ENCODE measurements at places on chromosomes 7 and 10.

DNA sequence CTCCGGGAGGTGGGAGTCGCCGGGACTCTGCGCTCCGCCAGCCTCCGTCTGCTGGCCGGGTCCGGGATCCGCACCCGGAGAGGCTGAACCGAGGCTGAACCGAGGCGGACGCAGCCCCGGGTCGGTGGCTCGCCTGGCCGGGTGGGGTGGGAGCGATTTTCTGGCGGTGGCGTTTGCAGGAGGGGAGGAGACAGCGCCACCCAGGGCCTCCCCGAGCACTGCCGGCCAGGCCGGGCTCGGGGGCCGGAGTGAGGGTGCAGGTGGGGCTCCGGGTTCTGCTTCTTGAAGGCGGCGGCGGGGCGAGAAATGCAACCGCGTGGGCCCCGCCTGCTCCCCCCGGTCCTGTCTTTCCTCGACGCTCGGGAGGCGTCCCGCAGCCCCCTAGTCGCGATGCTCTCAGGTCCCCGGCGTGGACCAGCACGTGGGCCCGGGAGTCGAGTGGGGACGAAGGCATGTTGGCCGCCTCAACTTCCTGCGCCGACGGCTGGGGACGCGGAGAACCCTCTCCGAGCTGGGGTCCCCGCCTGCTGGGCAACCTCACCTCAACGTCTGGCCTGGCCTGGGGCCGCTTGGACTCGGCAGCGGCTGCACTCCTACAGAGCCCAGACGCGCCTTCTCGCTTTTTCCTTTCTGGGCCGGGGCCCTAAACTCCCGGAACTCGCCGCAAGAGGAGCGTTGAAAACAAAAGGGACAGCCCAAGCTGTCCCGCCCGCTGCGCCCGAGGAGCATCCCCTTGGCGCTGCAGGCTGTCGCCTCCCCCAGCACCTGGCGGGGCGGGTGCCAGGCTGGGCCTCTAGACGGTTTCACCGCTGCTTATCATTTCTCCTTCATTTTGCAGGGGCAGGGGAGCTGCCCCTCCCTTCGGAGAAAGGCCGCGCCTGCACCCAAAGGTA lies 25.2 kb upstream of the VAX1 start:
- no peak for DNase-seq

DNA sequence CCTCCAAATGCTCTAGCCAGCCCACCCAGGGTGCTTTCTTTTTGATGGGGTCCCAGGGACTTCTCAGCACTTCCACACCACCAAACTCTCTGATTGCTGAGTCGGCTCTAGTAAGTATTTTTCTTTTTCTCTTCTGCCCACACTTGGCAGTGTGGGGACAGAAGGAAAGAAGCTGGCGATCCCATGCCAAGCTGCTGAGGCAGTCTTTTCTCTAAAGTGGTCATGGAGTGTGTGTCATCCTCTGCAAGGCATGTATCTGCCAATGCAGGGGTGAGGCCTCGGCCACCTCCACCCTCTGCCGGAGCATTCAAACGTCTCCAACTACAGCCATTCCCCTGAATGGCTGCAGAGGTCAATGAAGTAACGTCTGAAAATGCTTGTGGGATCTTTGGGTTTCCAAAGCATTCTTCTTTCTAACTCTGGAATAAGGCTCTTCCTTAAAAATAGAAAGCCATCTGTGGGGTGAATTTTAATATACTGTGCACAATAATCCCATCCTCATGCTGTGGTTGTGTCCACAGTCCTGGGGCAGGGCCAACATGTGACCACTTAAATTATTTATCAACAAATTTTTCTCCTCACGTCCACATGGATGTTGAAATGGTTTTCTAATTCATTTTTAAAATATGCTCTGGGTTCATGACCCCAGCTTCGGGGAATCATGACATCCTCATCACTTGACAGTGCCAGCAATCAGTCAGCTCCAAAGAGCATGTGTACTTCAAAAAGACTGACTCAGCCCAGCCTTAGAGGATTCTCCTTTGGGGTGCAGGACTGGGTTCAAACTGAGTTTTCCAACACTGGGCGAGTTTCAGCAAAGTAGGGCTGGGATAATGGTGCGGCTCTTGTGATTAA lies 171.3 kb upstream of the ITGB1 start:
- no peak for DNase-seq

DNA sequence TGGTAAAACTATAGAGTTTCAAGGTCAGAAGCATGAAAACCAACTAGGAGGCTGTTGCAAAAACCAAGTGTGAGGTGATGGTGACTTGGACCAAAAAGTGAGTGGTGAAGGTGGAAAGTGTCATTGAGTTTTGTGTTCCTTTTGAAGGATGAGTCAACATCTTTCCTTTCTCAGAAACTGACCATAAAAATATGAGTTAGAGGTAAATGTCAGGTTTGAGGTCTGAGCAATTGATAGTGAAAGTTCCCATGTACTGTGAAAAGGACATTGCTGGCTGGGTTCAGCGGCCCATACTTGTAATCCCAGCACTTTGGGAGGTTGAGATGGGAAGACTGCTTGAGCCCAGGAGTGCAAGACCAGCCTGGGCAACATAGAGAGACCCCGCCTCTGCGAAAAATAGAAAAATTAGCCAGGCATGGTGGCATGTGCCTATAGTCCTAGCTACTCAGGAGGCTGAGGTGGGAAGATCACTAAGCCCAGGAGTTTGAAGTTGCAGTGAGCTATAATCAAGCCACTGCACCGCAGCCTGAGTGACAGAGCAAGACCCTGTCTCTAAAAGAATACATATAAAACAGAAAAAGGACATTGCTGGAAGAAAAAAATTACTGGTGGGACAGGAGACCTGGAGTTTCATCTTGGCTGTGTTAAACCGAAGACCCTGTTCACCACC lies 89.3 kb upstream of the ARID5B start:
- DNase-seq = no peak

GRCh38 chr10:108443636-108444035 lies 1279.1 kb upstream of the SORCS1 start:
- DNase-seq = no peak

GRCh38 chr7:75584354-75584753 lies 92.2 kb downstream of the SPDYE5 start:
- no peak for DNase-seq

DNA sequence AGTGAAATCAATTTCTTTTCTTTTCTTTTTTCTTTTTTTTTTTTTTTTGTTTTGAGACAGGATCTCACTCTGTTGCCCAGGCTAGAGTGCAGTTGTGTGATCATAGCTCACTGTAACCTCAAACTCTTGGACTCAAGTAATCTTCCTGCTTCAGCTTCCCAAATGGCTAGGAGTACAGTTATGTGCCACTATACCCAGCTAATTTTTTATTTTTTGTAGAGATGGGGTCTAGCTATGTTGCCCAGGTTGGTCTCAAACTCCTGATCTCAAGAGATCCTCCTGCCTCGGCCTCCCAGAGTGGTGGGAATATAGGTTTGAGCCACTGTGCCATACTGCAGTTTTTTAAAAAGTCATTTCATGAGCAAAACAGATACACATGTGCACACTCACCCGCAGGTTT lies 79.8 kb downstream of the ANK3 start:
- DNase-seq = no peak

DNA sequence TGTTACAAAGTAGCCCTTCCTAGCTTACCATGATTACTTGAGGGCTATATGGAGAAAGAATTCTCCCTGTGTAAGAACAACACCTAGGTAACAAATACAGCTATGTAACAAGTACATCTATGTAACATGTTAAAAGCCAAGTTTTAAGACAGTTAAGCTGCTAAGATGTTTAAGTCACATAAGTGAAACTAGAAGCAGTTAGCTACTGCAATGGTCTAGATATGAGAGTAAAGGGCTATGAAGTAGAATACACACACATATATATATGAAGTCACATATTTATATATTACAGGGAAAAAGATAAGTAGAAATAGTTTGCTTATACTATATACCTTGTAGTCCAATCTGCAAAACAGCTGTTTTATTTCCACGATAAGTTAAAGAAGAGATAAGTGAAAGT lies 14.4 kb downstream of the POT1 start:
- DNase-seq = no peak

DNA sequence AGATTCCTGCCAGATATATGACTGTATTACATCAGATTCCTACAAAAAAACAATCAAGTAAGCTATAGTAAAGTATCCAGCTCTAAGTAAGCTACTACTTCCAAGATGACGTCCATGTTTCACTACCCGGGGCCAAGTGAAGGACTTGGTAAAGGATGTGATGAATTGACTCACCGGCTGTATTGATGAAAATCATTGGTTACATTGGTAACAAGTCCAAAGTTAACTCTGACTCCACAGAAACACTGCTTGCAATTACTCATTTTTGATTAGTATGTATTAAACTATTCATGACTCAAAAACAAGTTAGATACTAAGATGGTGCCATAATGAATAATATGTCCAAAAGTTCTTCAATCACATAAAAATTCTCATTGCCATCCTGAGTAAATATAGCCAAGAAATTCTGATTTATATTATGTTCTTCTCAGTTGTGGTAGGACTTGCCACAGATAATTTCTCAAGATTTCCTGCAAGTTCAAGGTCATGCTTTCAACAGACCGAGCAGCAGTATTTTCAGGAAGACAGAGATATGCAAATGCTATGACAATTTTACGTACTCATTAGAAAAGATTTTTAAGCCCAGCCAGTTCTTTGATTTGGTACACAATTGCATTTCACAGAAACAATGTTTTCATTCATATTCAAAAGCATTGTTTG lies 12.6 kb upstream of the DNAJC1 start:
- no peak for DNase-seq

DNA sequence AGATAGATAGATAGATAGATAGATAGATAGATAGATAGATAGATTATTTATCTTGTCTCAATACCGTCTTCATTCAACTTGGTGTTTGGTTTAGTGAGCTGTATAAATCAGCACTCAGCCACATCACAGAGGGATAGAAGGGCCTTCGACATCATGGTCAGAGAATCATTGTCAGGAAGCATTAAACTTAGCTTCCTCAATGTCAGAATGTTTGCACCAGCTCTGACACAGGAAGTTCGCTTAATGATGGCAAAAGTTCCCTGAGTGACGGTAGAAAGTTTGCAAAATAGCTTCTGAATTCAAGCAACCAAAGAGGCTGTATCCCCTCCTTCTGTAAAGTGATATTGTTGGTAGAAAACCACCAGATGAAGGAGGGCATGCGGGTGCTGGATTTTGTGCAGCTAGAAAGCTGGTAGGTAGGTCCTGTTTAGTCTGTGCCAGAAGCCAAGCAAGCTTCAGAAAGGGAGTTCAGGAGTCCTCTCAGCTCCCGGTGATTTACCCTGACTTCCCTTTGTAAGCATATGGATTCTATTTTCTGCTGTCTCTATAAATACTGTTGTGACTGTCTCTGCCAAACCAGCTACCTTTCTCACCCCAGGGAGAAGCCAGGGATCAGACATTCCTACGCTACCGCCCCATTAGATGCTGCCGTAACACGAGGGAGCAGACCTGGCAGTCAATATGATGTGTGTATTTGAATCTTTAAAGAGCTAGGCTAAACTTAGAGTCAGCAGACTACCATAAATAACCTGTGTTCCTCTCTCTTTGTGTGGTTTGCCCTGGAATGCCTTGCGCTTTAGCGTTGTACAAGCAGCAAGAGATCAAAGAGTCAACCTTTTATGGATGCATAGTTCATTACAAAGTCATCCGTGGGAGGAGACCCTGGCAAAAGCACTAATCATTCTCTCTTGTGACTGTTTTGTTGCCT lies 200.5 kb upstream of the KIAA1217 start:
- no peak for DNase-seq

DNA sequence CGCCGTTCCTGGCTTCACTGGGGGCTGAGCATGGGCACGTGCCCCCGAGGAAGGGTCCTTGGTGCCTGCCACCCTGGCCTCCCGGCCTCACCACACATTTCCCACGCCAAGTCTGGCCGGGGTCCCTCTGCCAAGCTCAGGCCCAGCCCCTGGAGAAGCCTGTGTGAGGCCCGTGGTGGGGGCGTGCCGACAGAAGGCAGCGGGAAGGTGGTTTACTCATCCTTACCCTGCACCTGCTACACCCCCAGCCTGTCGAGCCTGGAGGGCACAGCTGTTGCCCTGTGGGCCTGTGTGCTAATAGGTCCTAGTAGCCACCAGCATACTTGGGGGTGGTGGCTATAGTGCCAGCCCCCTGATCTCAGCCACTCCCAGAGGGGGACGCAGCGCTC lies 46.7 kb downstream of the NKX6-2 start:
- DNase-seq = no peak

DNA sequence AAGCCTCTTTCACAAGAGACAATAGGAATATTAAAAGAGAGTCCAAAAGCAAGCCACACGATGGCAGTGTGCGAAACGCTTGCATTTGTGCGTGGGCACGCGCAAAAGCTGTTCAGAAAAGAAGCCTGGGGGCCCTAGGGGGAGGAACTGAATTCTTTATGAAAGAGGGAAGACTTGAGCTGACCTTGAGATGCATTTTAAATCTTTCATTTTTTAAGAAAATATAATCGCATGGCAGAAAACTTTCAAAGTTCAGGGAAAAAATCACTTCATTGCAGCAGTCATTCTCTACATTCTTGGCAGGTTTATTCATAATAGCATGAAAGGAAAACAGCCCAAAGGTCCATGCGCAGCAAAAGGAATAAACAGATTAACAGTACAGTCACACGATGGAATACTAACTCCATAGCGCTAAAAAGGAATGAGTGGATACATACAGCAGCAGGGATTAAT lies 206.5 kb upstream of the PRKCQ start:
- DNase-seq = no peak

- DNase-seq = no peak
Observed at GRCh38 chr10:102245932-102246251, 560 bp downstream of the GBF1 start.

GRCh38 chr7:70356787-70357328 lies 758.6 kb downstream of the AUTS2 start:
- no peak for DNase-seq

GRCh38 chr7:24381894-24382505 lies 98.0 kb downstream of the NPY start:
- DNase-seq = no peak

- no peak for DNase-seq
Observed at GRCh38 chr10:12906051-12906541, 95.4 kb downstream of the CCDC3 start.
